T follicular helper cell (primary cell): ENCODE measurements at places on chromosomes 13 and 19.

- DNase-seq: no peak
Measured at GRCh38 chr19:23882493-23882892, 32.2 kb upstream of the ZNF726 start.

DNA sequence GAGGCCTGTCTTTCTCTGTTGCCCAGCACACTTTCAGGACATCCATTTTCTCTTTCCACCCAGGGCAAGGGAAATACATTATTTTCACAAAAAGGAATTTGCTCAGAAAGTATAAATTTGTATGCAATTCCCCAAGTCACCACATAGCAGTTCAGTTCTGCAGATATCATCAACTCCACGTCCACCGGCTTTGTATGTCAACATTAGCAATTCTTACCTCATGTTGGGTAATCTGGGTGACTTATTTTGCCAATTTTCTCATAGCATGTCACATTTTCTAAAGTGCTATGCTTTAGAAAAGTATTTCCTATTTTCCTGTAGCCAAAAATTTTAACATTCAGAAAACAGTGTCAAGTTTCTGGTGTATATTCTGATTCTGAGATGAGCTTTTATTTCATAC lies 501.8 kb downstream of the EFNB2 start:
- no peak for DNase-seq

DNA sequence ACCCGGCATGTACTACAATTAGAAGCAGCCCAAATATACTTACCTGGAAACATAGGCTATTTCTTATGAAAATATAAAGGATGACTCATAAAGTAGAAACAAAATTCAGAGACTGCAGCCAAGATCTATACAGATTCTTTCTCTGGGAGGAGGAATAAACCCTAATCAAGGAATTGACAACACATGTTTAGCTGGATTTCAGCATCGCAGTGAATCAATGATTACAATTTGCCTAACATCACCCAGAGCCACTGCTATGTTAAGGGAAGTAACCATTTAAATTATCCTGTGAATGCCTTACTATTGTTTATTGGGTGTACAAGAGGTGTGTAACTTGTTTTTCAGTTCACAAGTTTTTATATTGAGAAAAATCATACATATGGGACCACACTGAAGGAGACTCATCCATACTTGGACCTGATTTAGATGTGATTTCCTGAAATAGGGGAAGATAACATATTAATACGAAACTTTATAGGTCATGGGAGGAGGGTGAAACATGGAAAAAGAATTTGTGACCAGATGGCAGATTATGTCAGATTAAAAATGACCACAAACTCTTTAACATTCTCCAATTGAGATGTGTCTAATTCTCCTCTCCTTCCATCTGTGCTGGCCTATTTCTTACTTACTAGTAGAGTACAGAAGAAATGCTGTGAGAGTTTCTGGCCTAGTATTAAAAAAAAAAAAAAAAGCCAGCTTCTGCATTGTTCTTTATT lies 1168.4 kb downstream of the SLITRK1 start:
- no peak for DNase-seq

DNA sequence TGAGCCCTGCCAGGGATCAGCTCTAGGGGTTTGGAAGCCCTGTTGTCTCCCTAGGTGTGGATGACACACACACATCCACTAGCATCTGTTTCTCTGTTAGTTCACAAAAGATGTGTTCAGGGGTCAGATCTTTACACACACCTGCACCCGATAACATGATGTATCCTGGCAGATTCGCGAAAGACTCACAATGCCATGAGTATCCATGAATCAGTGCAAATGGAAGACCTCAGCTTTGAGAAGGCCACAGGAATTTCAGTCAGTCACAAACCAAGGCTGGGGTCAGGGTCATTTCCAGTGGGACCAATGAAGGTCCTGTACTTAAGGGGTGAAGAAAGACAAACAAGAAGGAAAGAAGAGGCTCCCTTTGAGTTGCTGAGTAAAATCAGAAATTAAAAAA lies 898.2 kb downstream of the UQCRFS1 start:
- DNase-seq: no peak

GRCh38 chr19:57664269-57665127 lies 4.2 kb upstream of the ZSCAN4 start:
- no peak for DNase-seq

- no peak for DNase-seq
Measured at GRCh38 chr19:44572581-44572900, 40.8 kb upstream of the IGSF23 start.

DNA sequence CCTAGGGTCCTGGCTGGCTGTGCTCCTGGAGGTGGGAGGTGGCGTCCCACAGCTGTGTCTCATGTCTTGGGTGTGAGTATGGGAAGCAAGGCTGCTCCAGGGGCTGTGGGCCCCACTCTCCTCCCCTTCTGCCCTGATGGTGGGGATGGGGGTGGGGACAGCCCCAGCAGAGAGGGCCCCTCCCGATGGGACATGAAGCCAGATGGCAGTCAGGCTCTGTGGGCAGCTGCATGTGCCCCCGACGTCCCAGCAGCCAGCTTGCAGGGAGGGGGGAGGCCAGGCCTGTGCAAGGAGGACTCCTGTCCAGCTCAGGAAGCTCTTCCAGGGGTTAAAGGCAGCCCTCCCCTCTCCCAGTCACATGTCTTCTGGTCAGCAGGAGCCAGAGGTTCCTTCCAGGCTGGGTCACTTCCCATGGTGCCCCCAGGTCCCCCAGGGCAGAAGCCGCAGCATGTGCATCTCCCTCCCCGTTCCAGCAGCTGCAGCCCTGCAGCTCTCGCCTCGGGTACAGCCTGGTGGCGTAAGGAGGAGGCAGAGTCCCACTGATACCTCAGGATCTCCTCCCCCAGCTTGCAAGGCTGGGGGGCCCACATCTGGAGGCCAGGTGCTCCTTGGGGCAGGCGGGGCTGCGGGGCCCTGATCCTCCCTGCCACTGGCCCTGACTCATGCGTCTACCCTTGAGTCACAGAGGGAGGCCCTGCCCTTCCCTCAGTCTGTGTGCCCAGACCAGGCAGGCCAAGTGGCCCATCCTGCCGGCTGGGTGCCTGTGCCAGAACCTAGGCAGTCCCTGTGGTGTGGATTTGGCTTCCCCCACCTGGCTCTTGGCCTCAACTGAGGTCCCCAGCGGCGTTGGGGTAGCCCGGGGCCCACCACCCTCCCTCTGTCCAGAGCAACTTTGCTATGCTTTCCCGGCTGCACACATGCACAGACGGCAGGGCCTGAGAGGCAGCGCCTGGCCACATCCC lies 13.0 kb downstream of the YIPF2 start:
- no peak for DNase-seq

DNA sequence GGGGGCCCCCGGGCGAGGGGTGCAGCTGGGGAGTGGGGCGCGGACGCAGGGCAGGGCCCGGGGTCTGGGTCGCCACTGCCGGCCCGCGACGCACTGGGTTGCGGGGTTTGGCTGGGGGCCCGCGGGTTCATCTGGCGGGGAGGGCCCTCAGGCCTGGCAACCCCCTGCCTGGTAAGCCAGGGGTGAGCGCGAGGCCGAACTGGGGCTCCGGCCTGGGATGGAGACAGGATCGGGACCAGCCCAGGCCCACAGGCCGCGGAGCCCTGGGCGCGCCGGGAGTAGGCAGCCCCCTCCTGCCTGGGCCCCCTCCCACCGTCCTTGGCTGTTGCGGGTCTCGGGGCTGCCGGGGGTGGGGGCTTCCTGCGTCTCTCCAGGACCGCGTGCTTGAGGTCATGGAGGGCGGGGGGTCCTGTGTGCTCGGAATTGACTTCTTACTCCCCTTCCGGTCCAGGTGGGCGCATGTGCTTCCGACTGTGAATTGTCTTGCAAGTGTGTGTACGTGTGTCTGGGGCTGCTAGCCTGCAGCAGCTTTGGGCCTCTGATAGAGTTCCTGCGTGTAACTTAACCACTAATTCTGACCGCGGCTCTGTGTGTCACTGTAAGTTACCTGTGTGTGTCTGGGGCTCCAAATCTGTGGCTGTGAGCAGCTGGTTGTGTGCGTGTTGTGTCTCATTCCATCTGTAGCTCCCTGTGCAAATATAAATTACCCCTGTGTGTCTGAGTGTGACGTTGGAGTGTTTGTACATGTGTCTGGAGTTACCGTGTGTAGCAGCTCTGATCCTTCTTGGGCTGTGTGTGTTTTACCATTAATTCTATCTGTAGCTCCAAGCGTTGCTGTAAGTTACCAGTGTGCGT lies 751 bp downstream of the GRAMD1A start:
- DNase-seq: peak; percentile 56

GRCh38 chr13:26502826-26503225 lies 54.7 kb upstream of the WASF3 start:
- DNase-seq: no peak

- no peak for DNase-seq
Measured at GRCh38 chr19:13373599-13373998, 132.7 kb downstream of the CACNA1A start.

DNA sequence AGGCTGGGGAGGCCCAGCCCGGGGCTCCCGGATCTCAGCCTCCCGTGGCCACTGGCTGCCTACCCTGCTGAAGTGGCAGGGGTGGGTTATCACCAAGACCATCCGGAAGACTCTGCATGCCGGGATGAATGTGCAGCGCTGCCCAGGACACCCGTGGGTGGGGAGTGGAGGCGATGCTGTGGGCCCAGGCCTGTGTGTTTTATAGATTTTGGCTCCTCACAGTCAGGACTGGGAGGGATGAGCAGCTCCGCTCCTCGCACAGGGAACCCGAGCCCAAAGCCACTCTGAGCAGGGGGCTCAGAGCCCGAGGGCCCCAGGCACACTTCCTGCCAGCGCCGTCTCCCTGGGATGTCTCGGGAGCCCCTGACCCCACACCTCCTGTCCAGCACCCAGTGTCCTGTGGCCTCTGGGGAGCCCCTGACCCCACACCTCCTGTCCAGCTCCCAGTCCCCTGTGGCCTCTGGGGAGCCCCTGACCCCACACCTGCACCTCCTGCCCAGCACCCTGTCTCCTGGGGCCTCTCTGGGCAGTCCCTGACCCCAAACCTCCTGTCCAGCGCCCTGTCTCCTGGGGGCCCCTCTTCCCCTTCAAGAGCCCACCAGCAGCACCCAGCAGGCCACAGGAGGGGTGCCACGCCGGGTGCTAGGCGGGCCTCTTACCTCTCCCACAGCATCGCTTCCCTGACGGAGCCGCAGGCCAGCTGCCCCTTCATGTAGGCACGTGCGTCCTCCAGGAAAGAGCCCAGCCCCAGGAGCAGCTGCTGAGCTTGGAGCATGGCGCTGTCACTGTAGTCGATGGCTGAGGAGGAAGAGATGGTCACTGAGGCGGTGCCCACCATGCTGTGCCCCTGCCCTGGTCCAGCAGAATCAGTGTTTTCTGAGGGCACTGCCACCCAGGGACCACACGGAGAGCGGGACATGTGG lies 31.4 kb downstream of the NAXD start:
- no peak for DNase-seq

GRCh38 chr19:51702103-51702824 lies 9.1 kb downstream of the SPACA6 start:
- peak; percentile 24 for DNase-seq

- DNase-seq: no peak
Measured at GRCh38 chr13:29892151-29892550, 41.7 kb upstream of the UBL3 start.

DNA sequence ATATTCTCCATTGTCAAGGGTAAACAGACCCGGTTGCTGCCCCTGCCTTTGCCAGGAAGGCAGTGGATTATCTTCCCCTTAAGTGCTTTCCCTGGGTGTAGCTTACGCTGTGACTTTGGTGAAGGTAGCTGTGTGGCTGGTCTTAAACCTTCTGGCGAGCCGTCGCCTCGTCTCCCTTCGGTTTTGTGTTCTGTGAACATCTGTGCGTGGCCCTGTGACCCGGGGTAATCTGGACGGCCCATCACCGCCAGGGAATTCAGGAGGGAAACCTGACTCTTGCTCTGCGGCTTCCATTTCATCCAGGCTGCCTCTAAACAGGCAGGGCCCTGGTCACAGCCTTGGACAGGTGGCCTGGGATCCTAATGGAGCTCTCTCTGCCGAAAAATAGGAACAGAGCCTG lies 78.7 kb downstream of the SHISA2 start:
- no peak for DNase-seq

- DNase-seq: no peak
Measured at GRCh38 chr13:68190818-68191217, 960.7 kb upstream of the PCDH9 start.

- no peak for DNase-seq
Measured at GRCh38 chr13:31330236-31330635, 130.5 kb downstream of the B3GLCT start.

- DNase-seq: no peak
Measured at GRCh38 chr19:30070968-30071632, 129.1 kb downstream of the URI1 start.
